ENCODE measurements at places on chromosomes 1 and 21.

DNA sequence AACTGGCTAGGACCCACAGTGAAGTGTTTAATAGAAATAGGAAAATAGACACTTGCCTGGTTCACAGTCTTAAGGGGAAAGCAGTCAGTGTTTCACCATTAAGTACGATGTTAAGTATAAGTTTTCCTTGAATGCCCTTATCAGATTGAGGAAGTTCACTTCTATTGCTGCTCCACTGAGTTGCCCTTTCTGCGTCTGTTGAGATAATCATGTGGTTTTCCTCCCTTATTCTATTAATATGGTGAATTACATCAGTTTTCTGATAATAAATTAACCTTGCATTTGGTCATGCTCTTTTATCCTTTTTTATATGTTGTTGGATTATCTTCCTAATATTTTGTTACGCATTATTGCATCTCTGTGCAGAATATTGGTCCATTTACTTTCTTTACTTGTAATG lies 21.4 kb downstream of the UTS2 start:
- DNase-seq: no peak

DNA sequence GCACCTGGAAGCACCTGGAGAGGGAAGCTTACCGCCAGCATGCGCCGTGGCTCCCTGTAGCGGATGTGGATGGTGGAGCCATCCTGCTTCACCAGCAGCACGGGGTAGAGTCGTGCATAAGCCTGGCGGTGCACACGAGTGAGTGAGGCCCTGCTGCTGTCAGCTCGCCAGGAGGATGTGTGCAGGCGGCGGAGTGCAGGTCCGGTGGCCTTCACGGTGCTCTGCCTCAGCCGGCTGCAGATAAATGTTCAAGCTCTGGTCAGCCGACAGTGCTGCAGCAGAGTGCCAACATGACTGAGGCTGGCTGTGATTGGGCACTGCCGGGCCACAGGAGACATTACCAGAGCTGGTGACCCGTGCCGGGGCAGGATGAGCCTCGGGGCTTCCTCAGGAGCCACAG lies 1.5 kb downstream of the MRPL55 start:
- DNase-seq: no peak

DNA sequence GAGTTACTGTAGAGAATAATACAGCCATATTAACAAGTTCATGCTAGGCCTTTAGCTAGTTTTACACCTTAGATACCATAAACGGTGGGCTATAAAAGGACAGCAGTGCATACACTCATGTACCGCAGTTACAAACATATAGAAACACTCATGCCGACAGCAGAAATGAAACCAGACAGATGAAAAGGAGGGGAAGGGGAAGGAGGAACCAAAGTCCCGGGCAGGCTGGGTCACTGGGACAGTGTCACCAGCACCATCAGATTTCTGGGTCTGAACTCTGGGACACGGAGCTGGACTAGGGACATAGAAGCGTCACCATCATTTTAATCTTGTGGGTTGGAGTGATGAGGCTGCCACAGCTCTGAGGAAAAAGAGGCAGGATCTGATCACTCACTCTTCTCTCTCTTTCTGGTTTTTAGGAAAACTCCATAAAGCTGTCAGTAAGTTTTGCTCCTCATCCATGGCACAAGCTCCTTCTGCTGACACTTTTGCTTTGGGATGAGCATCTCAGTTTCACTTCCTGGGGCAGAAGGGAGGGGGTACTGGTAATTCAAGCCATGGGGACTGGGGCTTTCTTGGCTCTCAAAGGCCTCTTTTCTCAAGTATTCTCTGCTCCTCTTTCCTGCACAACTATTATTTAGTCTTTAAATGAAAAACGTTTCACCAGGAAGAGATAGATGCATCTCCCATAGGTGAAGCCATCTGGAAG lies 7.8 kb upstream of the ZNF691 start:
- no peak for DNase-seq

GRCh38 chr1:87841332-87841731 lies 512.7 kb downstream of the LMO4 start:
- DNase-seq: no peak

DNA sequence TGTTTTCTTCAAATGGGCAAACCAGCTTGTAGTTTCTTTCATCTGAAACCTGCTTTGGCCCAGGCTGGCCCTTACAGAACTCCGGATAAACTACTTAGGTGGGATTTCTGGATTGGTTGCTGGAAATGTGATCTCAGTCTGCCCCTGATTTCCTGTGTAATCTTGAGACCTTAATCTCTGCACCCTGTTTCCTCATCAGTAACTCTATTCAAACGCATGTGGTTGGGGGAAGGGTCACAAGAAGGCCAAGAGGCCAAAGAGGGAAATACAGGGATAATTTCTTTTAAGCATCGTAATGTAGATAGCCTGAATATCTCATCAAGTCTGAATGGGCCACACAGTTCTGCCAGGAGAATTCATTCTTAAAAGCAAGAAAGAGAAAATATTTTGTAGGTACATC lies 483.6 kb downstream of the LTN1 start:
- DNase-seq: no peak

DNA sequence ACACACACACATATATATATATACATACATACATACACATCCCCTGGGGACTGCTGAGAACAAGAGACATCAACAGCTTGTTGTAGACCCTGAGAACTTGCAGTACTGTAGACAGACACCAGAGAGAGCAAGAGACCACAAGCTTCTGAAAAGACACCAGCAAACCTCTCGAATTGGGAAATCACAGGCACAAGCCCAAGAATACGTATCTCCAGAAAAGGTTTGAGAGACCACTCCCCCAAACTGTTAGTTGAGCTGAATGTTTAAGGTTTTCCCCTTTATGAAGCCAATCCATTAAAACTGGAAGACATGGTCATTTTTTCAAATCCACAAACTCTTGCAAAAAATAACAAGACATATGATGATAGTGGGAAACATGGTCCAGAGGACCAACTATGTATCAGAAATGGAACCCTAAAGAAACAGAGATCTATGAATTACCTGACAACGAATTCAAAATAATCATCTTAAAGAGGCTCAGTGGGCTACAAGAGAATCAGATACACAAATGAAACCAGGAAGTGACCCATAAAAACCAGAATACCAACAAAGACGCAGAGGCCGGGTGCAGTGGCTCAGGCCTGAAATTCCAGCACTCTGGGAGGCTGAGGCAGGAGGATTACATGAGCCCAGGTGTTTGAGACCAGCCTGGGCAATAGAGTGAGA lies 45.1 kb downstream of the SLC2A1 start:
- no peak for DNase-seq

- DNase-seq: no peak
These were observed 15.3 kb upstream of the SHCBP1L start for GRCh38 chr1:182968151-182968741.

- DNase-seq: no peak
These were observed 33.0 kb downstream of the SLX9 start for GRCh38 chr21:44972821-44973220.
